Choroid plexus epithelial cell (primary cell): ENCODE measurements at places on chromosomes 13 and 19.

DNA sequence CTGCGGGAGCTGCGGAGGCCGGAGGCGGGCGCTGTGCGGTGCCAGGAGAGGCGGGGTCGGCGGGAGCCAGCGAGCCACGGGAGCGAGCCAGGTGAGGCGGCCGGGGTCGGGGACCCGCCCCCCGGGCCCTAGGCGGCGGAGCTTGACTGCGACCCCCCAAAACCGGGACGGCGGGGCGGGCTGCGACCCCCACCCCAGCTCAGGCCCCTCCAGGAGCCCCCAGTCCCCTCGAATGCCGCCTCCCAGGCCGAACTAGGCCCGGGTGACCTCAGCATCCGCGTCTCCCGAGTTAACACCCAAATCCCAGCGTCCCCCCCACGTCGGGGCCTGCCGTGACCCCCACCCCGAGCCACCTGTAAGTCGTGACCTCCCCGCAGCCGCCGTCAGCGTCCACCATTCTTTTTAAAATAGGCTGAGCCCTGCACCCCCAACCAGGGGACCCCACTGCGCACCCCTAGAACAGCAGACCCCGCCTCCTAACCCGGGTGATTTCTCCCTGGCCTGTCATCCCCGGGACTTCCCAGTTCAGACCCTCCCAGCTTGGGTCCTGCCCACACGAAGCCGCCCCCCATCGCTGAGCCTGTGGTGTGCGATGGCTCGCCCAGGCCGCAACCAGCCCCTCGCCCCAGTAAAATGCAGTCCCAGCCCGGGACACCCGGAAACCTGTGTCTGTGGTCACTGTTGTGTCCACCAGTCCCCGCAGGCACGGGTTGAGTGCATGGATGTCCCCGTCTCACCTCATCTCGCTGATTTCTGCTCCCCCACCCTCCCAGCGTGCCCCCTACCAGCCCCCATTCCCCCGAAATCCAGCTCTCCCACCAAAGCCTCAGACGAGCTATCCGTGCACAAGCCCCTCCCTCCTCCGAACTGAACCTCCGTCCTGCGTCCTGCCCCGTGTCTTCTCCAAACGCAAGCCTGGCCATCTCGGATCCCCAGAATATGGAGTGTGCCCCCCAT, 551 bp downstream of the FZR1 start:
- peak; percentile 32 for DNase-seq

GRCh38 chr19:38047049-38047438, 140.0 kb downstream of the SIPA1L3 start:
- DNase-seq = no peak

GRCh38 chr19:17582613-17583012, 27.2 kb downstream of the COLGALT1 start:
- no peak for DNase-seq

DNA sequence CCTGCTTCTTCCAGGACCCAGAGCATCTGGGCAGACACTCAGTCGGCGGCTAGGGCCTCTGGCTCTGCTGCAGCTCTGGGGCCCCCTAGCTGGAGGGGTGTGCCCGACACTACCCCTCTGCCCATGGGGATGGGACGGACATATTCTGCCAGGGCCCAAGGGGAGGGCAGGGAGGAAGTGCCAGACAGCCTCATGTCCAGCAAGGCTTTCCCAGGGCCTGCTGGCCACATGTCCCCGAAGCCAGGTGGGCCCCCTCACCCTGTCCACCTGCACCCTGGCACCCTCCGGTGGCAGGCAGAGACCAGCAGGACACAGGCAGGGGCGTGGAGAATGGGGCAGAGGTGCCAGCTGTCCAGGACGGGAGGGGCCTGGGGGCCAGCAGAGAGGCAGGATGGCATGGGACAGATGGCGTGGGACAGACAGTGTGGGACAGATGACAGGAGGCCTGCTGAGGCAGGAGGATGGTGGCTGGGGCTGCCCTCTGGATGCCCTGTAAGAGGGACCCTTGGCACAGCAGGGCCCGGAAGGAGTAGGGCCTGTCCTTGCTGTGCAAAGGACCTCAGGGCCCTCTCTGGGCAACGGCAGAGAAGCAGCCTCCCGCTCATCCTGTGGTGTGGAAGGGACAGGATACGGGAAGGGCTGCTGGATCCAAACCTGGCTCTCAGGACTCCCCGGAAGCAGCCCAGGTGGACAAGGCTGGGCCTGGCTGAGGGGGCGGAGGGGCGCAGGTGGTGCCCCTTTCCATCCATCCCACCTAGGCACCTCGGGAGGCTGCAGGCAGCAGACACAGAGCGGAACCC, 29.1 kb downstream of the CEBPG start:
- no peak for DNase-seq

DNA sequence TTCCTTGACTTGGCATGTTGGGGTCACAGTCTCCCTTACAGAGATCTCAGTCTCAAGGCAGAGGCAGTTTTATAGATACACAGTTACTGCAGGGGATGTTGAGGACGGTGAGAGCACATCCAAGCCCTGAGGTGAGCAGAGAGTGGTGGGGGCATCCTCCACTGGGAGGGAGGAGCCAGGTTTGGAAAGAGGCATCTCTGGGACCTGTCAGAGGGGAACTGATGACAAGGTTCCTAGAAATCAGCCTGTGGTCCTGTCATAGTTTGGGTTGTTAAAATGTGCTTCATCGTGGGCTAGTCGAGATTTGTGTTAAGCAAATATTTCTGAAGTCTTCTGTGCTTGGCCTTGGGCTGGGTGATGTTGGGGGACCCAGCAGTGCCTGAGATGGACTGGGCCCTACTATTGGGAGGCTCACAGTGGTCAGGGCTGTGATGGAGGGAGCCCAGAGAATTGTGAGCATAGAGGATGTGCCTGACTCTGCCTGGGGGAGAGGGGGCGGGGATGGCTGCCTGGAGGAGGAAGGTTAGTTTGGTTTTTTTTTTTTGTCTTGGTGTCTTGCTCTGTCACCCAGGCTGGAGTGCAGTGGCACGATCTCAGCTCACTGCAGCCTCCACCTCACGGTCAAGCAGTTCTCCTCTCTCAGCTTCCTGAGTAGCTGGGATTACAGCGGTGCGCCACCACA, 3.9 kb downstream of the SUPT5H start:
- no peak for DNase-seq

DNA sequence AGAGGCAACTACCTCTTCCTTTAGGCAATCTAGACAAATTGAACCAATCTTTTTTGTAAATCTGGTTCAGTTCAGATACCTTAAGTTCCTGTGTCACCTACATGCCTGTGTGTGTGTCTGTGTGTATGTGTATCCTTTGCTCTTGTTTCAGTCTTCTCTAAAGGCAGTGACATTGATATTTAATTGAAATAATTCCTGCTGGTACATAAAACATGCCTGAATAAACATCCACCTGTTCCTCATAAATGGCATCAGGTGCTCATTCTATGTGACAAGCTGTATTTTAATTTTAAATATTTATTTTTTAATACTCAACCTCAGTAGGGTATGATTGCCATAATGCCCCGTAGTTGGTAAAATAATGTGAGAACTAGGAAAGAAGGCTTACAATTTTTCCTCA, 1606.4 kb upstream of the PRR20A start:
- no peak for DNase-seq

DNA sequence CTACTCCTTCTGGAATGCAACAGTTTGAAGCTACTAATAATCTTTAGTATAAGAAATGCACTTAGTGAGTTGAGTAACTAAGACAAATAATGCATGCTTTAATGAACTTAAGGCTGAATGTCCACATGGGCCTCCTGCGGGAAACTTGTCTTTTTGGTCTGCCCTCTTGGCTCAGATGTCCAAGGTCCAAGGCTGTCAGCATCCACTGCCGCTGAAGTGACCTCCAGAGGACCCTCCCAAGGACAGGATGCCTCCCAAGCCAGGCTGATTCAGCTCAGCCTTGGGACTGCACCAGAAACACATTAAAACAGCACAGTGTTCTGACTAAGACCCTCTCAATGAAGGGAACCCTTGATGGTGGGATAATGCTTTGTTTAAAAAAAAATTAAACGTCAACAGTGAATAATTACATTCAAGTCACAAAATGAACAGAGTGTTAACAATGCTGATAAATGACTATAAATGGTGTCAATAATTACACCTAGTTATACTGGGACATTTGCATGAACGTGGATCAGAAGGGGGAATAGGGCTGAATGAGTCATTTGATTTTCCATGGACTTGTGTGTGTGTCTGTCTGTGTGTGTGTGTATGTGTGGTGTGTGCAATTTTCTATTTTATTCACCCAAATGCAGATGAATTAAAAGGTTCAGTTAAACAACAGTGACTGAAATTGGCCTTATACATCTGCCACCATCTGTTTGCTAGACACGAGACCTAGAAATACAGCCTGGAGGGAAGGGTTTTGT, 150.5 kb downstream of the COL4A1 start:
- peak; percentile 43 for DNase-seq

- DNase-seq = no peak
Measured at GRCh38 chr13:44388427-44389059, 14.9 kb downstream of the SERP2 start.

DNA sequence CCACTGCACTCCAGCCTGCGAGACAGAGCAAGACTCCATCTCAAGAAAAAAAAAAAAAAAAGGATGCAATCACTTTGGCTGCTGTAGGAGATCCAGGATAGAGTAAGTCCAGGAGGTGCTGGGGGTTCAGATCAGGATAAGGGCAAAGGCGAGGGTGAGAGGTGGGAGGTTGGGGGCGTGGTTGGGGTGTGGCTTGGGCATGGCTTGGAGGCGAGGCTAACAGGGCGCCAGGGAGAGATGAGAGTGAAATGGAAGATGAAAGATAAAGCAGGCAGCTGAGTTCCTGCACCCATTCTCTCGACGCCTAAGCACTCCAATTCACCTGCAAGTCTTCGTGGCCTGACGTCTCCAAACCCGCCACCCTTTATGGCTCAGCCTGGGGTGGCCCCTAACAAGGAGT, 25.0 kb upstream of the ZNRF4 start:
- no peak for DNase-seq

DNA sequence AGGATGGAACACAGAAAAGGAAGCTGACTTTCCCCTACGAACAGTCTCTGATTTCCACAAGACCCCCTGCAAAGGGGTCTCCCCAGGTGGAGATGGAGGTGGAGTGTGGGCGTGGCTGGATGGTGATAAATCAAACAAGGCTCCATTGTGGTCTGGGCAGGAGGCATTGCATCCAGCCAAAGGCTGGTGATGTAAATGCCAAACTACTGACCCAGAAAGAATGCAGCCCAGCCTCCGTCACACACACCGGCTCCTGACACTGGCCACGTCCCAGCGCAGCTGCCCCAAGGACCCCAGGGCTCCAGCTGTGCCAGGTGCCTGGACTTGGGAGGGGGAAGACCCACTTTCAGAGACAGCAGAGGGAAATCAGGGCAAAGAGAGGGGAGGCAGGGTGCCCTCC, 6.3 kb downstream of the SLC7A1 start:
- DNase-seq = peak; percentile 62

DNA sequence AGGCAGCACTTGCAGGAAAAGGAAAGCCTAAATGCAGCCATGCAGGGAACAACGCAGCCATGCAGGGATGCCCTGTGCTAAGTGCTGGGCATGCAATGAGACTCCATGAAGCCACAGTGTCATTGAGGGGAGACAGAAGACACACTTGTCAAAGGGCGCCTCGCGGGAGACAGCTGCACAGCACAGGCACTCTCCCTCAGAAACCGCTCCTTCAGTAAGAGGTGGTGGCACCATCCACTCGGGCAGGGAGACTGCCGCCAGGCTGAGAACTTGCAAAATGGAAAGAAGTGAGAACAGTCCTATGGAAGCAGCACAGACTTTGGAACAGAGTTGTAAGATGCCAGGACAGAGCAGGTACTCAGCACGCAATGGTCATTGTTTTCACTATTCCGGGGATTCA, 51.1 kb downstream of the GGACT start:
- DNase-seq = no peak

DNA sequence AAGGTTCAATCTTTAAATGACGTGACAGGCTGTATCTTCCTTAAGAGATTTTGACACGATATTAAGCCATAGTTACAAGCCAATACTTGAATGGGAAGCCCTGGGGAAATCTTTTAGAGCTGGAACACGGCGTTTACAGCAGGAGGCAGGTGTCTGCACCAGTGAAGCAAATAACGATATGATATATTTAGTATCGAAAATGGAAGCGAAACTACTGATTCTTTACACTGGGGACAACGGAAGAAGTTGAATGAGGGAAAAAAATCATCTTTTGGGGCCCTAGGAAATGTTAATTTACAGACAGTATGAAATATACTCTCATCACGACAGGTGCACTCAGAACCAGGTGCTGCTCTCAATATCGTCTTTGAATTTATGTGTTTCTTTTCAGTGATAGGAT, 793.9 kb upstream of the PCDH20 start:
- DNase-seq = no peak

- DNase-seq = no peak
Measured at GRCh38 chr19:1959928-1960589, 19.1 kb downstream of the CSNK1G2 start.

DNA sequence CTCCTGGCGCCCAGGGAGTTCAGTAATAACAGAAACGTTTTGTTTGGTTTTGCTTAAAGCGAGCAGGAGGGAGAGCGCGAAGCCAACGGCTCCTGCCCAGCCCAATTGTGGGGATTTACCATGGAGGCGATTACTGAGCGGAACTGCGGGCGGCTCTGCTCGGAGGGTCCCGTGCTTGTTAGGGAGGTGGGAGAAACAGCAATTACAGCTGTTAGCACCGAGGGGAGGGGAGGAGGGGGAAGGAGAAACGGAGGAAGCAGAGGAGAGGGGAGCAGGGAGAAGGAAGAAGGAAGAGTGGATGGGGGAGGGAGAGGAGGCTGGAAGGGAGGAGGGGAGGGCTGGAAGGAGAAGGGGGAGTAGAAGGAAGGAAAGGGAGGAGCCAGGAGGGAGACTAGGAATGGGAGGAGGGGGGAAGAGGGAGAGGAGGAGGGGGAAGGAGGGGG, 7.7 kb upstream of the ONECUT3 start:
- no peak for DNase-seq

GRCh38 chr13:97107815-97108529, 113.7 kb upstream of the OXGR1 start:
- no peak for DNase-seq

DNA sequence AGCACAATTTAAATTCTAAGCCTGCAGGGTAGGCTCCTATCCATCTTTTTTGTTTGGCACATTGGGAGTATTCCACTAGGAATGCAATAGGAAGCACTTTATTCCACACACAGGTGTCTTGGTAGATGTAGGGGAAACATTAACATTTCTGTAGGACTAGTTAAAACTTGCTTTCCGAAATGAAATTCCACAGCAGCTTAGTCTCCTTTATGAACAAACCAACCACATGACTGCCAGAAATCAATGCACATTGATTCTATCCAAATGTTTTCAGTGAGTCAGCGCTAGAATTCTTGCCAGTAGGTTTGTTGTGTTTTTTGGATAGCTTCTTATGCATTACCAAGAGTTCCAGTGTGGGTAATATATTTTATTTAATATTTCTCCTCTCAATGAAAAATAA, 207.9 kb upstream of the CSNK1A1L start:
- DNase-seq = peak; percentile 44

DNA sequence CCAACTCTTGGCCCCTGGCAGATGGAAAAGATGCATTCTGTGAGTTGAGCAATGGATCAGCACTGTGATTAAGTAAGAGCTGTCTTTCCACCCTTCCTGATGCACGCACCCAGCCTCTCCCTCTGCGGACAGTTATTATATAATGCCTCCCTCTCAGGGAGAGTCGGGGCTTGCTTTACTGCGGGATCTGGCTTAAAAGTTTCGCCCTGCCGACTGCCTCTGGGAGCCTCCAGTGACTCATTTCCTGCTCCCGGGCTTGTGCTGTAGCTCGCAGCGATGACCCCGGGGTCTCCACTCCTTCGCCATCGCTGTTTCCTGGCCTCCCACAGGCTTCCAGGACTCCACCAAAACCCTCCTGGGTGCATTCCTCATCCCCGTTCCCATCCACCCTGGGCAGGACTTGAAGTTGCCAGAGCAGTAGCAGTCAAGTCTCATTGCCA, 107.4 kb upstream of the SLC7A1 start:
- DNase-seq = peak; percentile 94
